ENCODE measurements at places on chromosomes 1 and 21.

- DNase-seq, result no peak
Observed at GRCh38 chr1:43315481-43315880, 14.7 kb downstream of the TIE1 start.

- no peak for DNase-seq
Observed at GRCh38 chr1:17404034-17404684, 32.2 kb downstream of the PADI6 start.

DNA sequence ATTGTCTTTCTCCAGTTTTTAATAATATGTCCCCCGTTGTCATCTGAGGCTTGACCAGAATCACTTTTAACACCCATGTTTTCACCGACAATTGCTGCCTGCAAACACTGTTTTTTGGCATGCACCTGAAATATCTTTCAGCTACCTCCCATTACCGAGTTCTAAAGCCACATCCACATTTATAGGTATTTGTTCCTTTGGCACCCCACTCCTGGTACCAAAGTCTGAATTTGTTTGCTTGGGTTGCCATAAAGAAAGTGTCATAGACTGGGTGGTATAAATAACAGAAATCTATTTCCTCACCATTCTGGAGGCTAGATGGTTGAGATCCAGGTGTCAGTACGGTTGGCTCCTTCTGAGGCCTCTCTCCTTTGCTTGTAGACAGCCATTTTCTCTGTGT is 94.2 kb downstream of the OBSCN start:
- no peak for DNase-seq

GRCh38 chr1:15218287-15219279 is 28.4 kb upstream of the FHAD1 start:
- DNase-seq, result no peak

DNA sequence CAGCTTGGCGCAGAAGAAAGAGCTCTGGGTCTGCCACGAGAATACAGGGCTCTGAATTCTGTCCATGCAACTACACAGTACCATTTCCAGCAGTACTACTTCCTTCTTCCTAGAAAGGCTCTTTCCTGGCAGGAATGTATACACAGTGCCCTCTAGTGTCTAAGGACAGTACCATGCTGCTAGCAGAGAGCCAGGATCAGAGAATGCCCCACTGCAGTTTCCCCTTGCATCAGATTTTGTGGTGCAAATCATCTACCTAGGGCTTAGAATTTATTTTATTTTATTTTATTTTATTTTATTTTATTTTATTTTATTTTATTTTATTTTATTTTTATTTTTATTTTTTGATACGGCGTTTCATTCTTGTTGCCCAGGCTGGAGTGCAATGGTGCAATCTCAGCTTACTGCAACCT is 50.8 kb downstream of the PAX7 start:
- DNase-seq, result no peak

Data from activated CD4-positive, alpha-beta T cell treated with anti-CD3 and anti-CD28 coated beads, Interleukin-2, amount 50 U/mL, for 1 hour (primary cell).